ENCODE measurements at places on chromosomes 6 and 20.

- no peak for DNase-seq
Measured at GRCh38 chr6:137222381-137222780, 3.2 kb upstream of the IFNGR1 start.

- no peak for DNase-seq
Measured at GRCh38 chr6:116445102-116445501, 16.1 kb upstream of the CALHM6 start.

DNA sequence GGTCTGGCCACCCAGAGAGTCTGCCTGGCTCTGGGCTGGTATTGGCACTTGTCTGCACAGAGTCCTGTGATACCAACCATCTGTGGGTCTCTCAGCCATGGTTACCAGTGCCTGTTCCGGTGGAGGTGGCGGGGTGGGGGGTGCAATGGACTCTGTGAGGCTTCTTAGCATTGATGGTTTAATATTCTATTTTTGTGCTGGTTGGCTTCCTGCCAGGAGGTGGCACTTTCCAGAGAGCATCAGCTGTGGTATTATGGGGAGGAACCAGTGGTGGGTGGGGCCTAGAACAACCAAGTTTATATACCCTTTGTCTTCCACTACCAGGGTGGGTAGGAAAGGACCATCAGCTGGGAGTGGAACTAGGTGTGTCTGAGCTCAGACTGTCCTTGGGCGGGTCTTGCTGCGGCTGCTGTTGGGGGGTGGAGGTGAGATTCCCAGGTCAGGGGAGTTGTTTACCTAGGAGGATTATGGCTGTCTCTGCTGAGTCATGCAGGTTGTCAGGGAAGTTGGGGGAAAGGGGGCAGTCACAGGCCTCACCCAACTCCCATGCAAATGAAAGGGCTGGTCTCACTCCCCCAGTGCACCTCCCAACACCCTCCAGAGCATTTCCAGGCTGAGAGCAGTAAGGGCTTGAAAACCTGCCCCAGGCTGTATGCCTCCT is 117.5 kb downstream of the FLRT3 start:
- DNase-seq, result no peak

GRCh38 chr6:88566746-88567534 is 396.5 kb downstream of the RNGTT start:
- no peak for DNase-seq

DNA sequence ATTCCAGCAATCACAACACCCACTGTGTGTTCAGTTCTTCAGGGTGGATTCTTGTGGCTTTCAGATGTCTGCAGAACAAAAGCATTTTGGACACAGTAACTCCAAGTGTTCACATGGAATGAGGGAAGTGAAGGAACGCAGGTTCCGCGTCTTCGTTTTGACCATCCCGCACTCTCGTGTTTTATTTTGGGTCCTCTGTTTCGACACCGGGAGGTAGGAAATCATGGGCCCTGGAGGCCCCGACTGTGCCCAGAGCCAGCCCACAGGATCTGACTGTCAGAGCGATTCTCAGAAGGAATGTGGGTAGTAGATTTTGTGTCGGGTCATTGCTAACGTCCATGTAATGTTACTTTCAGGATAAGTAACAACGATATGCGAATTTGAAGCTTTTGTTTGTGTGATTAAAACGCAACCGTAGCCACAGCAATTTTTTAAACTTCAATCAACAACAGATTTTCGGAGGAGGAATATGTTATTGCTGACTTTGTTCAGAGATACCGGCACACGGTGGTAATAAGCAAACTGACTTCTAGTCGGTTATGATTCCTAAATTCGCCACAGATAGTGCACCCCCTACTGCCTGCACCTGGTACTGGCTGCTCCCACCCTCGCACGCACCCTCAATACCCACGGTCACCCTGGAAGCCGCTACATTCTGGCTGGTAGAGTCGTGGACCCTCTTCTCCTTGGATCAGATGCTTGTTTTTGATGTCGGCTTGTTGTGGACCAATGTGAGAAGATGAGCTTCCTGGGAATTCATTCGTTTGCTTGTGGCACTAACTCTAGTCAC is 10.5 kb downstream of the NPEPL1 start:
- no peak for DNase-seq

DNA sequence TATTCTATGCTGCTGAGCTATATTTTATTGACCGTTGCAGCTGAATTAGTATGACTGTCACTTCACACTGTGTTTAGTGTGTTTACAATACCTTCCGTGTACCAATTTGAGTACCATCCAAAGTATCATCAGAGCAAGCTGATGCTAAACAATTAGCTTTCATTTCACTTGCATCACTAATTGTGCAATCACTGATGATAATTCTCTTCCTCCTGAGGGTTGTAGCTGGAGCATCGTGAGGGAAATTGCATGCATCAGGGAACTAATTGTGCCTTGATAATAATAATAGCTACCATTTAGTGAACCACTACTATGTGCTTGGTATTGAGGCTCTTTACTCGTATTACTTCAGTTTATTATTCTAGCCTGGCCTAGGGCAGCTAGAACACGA is 384.8 kb upstream of the SOX4 start:
- no peak for DNase-seq

DNA sequence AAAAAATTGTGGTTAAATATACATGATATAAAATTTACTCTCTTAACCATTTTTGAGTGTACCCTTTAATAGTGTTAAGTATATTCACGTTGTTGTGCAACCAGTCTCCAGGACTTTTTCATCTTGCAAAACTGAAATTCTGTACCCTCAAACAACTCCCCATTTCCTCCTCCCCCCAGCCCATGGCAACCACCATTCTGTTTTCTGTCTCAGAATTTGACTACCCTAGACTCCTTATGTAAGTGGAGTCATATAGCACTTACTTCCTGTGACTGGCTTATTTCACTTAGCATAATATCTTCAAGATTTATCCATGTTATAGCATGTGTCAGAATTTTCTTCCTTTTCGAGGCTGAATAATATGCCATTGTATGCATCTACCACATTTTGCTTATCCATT is 5.1 kb downstream of the VPS16 start:
- DNase-seq, result no peak

GRCh38 chr20:21796059-21796458 is 90.6 kb downstream of the PAX1 start:
- no peak for DNase-seq

DNA sequence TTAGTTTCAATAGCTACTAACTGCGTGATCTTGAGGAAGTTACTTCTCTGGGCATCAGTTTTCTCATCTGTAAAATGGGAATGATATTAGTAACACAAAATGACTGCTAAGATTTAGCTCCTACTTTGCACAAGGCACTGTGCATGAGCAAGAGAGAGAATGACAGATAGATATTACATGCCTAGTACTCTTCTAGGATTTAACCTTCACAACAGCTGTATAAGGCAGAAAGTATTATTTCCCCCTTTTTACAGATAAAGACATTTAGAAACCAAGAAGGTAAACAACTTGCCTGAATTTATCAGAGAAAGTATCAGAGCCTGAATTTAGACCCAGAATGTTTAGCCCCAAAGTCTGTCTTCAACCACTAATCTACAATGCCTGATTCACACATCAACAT is 281.6 kb downstream of the KHDC1L start:
- DNase-seq, result no peak

- DNase-seq, result no peak
Measured at GRCh38 chr6:119614138-119614537, 264.6 kb upstream of the MAN1A1 start.

DNA sequence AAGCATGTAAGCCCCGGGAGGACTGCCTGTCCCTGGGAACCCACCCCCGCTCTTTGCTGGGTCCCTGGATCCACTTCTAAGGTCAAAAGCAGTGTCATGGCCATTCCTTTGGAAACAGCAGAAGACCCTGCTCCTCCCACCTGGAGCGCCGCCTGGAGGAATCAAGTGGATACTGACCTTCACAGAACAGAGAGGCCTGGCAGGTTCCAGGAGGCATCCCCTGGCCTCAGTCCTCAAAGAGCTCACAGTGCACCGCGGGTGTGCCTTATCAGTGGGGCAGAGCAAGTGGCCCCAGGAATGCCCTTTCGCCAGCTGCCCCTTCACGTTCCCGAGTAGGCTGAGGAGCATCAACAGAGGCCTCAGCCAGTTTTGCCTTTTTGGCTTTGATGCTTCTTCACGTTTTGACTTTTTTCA is 11.1 kb upstream of the SLC4A11 start:
- DNase-seq, result no peak

GRCh38 chr6:327538-328116 is 35.3 kb downstream of the DUSP22 start:
- DNase-seq, result no peak

DNA sequence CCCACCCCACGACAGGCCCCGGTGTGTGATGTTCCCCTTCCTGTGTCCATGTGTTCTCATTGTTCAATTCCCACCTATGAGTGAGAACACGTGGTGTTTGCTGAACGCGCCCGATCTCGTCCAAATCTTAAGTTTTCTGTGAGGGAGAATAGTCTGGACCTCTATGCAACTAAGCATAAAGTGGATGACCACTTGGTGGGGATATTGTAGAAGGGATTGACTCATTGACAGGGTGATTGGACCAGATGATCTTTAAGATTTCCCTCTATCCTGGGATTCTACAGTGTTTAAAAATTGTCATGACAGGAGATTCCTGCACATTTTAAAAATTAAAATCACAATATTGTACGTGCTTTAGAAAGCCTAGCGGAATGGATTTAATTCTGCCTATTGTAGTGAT is 141.3 kb downstream of the TRMT11 start:
- no peak for DNase-seq

DNA sequence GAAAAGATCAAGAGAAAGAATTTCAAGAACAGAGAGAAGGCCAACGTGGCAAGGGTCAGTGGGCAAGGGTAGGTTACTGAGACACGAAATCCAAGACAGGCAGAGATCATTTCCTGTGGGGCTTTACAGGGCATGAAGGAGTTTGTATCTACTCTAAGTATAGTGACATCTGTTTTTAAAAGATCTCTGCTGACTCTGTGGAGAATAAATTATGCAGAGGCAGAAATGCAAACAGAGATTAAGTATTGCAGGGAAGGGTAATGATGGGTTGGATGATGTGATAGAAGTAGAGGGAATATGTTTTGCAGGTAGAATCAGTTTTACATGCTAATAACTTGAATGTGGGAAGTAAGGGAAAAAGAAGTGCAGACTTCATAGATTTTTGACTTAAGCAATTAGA is 243.5 kb downstream of the FRK start:
- DNase-seq, result no peak

DNA sequence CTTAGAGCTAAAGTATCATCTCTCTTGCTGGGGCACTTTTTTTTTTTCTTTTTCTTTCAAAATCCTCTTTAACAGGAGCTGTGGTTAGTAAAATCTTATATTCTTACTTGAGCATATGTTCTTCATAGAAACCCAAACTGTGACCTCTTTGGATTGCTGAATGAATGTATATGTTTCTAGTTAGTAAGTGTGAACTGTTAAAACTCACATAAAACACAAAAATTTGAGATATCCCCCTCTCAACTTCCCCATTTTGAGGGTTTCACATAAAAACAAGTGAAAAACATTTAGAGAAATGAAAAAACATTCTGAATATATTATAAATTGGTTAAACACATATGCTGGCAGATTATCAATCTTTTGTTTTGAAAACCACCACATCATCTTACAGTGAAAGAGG is 78.1 kb downstream of the INSM1 start:
- DNase-seq, result no peak

DNA sequence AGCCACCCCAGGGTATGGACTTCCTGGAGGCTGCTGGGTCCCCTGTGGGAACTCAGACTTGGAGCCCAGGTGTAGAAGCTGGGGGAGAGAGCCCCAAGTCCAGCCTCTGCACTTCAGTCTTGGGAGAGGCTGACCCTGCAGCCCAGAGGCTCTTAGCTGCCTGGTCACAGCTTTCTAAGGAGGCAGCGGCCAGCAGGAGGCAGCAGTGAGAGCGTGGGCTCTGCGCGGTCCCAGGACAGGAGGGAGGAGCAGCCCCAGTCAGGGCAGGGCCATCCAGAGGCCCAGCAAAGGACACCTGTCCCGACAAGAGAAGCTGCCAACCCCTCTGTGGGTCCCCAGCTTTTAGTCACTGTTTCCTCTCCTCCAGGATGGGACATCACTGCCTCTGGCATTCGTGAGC is 9.4 kb downstream of the TREML2 start:
- no peak for DNase-seq
